ENCODE measurements at places on chromosomes 6 and 20. TPM values are rescaled to one million over a fixed set of nuclear protein-coding genes. Genes with fewer than 3 reads are reported as not detected.
A peak's percentile ranks its signal among the peaks of the same experiment; 100 is the strongest.

DNA sequence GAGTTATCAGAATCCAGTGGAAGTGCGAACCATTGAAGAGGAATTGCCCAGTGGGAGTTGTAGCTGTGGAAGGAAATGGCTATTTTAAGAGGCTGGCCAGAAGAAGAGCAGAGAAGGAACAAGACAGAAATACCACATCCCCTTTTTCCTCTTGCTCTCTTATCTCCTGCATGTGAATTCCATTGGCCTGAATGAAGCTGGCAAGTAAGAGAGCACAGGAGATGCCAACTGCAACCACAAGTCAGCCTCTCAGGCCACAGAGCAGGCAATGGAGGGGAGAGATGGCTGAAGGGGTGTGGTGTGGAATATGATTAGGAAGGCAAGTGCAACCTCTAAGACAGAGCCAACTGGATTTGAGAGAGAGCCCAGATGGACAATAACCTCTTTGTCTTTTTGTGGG lies 362.7 kb upstream of the IMPG1 start:
- no peak overlapping the region for H3K4me3 ChIP-seq
- no peaks in the 10 kb centered on the region for H3K4me1 ChIP-seq
- no peaks in the 10 kb centered on the region for H3K27me3 ChIP-seq
- no peak overlapping the region for H3K27ac ChIP-seq
- H3K36me3 ChIP-seq: no peaks in the 10 kb centered on the region

Gene PRICKLE4
- not detected for total RNA-seq

Gene ZBTB46
- 1.1 TPM for total RNA-seq

- H3K27me3 ChIP-seq: no peaks in the 10 kb centered on the region
- H3K4me3 ChIP-seq: no peak overlapping the region
- no peak overlapping the region for H3K27ac ChIP-seq
- H3K36me3 ChIP-seq: peaks cover 6% of the 10 kb centered on the region
- no peaks in the 10 kb centered on the region for H3K4me1 ChIP-seq
These were observed 362.4 kb downstream of the UTRN start for GRCh38 chr6:144647406-144647964.

- no peaks in the 10 kb centered on the region for H3K36me3 ChIP-seq
- no peak overlapping the region for H3K27ac ChIP-seq
- H3K4me3 ChIP-seq: no peak overlapping the region
- no peaks in the 10 kb centered on the region for H3K27me3 ChIP-seq
These were observed 98.1 kb upstream of the COL21A1 start for GRCh38 chr6:56345376-56345995.

DNA sequence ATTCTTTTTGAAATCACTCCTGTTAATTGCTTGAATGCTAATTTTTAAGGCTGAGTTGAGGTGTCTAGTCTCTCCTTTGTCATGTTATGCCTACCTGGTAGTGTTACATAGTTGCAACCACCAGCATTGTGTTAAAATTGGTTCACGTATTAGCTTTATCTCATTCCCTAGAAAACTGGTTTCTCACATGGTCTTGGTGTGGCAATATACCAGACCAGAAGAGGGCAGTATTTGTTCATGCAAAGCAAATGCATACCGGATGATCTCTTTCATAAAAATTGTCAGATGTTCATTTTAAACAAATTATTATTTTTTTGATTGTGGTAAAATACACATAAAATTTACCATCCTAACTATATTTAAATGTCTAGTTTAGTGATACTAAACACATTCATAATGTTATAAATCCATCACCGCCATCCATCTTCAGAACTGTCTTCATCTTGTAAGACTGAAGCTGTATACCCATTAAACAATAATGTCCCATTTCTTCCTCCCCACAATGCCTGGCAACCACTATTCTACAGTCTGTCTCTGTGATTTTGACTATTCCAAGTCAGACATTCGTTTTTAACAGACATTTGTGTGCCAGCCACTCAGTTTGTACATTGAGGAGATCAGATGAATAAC lies 92.8 kb downstream of the ATRN start:
- H3K4me3 ChIP-seq: no peak overlapping the region
- peak; percentile 55 for DNase-seq
- peaks cover 8% of the 10 kb centered on the region for H3K36me3 ChIP-seq
- no peaks in the 10 kb centered on the region for H3K27me3 ChIP-seq
- H3K4me1 ChIP-seq: no peaks in the 10 kb centered on the region

Gene BPIFB6
- not detected for total RNA-seq

DNA sequence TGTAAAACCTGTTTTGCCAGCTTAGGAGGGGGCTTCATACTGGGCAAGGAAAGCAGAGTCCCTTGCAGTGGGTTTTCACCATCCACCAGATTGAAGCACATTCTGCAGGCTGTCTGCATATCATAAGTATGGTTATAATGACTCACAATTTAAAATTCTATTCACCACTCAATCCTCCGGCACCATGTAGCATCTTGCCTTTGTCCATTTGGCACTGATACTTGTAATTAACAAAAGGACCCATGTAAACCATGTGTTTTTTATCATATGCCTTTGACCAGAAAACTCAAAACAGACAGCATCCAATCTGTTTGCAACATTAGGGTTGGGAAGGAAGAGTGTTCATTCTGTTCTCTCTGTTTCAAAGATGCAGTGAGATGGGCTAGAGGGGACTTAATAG lies 3.0 kb downstream of the CD83 start:
- H3K4me1 ChIP-seq: peaks cover 26% of the 10 kb centered on the region
- no peaks in the 10 kb centered on the region for H3K36me3 ChIP-seq
- no peak for DNase-seq
- peak overlapping the region; percentile 53 for H3K27ac ChIP-seq
- no peaks in the 10 kb centered on the region for H3K27me3 ChIP-seq
- H3K4me3 ChIP-seq: no peak overlapping the region

- no peak for DNase-seq
- H3K27ac ChIP-seq: no peak overlapping the region
- no peaks in the 10 kb centered on the region for H3K36me3 ChIP-seq
- H3K4me3 ChIP-seq: no peak overlapping the region
- no peaks in the 10 kb centered on the region for H3K27me3 ChIP-seq
These were observed 126.4 kb upstream of the MAFB start for GRCh38 chr20:40815156-40816038.

DNA sequence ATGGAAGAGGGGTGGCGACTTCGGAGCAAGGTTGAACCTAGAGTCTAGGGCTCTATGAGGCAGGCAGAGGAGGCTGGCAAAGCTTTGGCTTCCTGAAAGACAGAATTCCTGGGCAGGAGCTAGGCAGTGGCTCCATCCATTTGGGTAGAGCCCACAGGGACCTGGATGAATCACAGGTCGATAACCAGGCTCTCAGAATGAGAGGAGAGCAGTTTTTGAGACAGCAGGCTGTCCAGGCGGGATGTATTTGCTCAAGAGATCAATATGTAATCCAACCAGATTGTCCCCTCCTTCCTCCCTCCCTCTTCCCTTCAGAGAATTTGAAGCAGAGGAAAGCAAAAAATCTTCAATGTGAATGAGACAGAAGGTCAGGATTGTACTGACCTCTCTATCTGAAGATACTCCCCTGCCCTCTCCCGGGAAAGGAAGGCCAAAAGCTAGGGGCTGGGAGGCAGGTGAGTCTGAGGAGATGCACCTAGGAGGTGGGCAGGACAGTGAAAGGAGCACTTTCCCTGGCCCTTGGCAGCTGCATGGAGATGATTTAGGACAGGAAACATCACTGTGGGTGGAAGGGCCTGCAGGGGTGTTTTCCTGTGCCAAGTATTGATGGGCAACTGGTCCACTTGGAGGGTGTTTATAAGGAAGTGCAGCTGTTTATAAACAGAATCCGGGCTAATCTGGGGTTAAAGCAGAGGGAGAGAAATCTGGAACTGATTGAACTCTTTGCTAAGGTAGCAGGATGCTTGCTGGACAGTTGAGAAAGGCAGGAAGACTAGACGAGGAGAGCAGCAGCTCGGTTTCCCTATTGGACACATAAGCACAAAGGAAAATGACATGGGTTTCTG lies 212.4 kb upstream of the LRFN2 start:
- H3K4me1 ChIP-seq: peaks cover 5% of the 10 kb centered on the region
- H3K36me3 ChIP-seq: no peaks in the 10 kb centered on the region
- H3K4me3 ChIP-seq: no peak overlapping the region
- no peak overlapping the region for H3K27ac ChIP-seq
- no peaks in the 10 kb centered on the region for H3K27me3 ChIP-seq

DNA sequence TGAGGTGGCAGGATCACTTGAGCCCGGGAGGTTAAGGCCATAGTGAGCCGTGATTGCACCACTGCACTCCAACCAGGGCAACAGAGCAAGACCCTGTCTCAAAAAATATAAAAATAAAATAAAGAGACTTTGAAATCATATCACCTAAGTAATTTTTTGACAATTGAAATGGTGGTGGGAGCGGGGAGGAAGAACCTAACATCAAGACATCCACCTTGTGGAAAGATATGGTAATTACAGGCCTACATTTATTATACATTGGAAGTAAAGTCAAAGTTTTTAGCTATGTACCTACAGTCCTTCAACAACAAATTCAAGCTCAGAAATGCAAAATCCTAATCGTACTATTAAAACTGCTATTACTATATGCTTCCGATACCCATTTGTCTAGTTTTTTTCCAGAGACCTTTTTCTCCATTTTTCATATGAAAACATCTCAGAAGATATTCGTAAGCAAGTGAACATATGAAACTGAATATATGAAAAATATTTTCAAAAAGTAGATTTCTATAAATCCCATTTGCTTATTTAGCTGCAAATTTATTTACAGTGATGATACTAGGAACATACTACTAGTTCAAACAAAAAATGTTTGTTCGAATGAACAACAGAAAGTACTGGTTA lies 83.3 kb downstream of the SYCP2 start:
- DNase-seq: peak; percentile 25
- H3K27ac ChIP-seq: no peak overlapping the region
- H3K4me3 ChIP-seq: no peak overlapping the region
- H3K4me1 ChIP-seq: no peaks in the 10 kb centered on the region
- no peaks in the 10 kb centered on the region for H3K27me3 ChIP-seq
- H3K36me3 ChIP-seq: no peaks in the 10 kb centered on the region

Gene CLVS2
- total RNA-seq: not detected

DNA sequence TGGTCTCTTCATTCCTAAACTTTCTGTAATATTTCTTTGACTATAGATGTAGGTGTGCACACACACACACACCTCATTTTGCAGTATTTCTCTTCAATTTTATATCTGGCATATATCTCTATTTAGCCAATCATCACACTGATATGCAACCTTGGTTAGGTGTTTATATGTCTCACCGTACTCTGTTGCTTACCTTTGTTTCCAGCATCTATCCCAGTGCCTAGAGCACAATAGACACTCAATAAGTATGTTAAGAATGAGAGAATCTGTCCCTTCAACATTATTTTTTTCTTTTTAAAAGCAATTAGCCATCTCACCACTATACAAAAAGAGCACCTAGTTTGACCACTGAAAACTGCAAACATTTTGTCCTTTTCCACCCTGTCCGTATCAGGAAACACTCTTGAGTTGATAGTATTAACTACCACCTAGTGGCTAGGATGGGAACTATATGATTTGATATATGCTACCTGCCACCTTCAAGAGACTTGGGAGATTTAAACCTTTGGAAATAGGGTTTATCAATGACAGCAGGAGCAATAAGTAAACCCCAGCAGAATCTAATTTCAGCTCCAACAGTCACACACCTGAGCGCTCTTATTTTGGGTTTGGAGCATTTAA lies 48.7 kb upstream of the RSPO3 start:
- no peak for DNase-seq
- H3K36me3 ChIP-seq: no peaks in the 10 kb centered on the region
- no peak overlapping the region for H3K27ac ChIP-seq
- no peaks in the 10 kb centered on the region for H3K4me1 ChIP-seq
- H3K4me3 ChIP-seq: no peak overlapping the region

- H3K4me1 ChIP-seq: no peaks in the 10 kb centered on the region
- no peaks in the 10 kb centered on the region for H3K36me3 ChIP-seq
- no peak overlapping the region for H3K27ac ChIP-seq
- DNase-seq: no peak
- no peaks in the 10 kb centered on the region for H3K27me3 ChIP-seq
These were observed 669.5 kb downstream of the MAFB start for GRCh38 chr20:40019510-40019909.

GRCh38 chr20:44051661-44052000 lies 135.4 kb downstream of the JPH2 start:
- H3K4me1 ChIP-seq: no peaks in the 10 kb centered on the region
- no peaks in the 10 kb centered on the region for H3K27me3 ChIP-seq
- no peaks in the 10 kb centered on the region for H3K36me3 ChIP-seq
- no peak overlapping the region for H3K4me3 ChIP-seq
- no peak overlapping the region for H3K27ac ChIP-seq
- DNase-seq: no peak

Gene ELOVL2
- not detected for total RNA-seq

Gene CLDN20
- total RNA-seq: not detected

- no peak overlapping the region for H3K27ac ChIP-seq
- no peak overlapping the region for H3K4me3 ChIP-seq
- DNase-seq: no peak
- H3K27me3 ChIP-seq: no peaks in the 10 kb centered on the region
- no peaks in the 10 kb centered on the region for H3K36me3 ChIP-seq
These were observed 511.3 kb downstream of the QKI start for GRCh38 chr6:163925839-163926238.

DNA sequence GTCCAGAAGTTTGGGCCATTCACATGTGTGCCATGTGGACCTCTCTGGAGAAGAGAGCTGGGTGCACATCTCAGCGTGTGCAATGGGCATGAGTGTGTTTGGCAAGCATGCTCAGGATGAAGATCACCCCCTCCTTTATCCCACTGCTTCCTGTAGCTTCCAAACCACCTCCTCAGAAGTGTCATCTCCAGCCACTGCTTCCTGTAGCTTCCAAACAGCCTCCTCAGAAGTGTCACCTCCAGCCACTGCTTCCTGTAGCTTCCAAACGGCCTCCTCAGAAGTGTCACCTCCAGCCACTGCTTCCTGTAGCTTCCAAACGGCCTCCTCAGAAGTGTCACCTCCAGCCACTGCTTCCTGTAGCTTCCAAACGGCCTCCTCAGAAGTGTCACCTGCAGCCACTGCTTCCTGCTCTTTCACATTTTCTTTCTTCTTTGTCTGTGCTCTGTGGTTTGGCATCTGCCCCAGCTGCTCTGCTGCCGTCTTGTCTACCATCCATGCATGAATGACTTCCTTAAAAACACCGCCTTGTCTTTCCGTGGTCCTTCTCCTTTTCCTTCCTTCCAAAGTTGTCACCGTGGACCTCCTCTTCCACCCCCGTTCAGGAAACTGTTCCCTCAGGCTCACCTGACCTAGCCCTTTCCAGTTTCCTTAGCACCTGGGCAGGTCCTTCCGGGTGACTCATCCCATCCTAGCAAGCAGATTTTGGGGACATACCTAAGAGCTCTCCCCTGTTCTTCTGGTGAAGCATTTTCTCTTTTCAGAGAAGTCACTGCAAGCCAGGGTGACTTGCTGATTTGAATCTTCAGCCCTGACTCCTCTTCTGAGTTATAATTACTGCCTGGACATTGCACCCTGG lies 43.5 kb upstream of the TIAM2 start:
- DNase-seq: peak; percentile 61
- peak overlapping the region; percentile 47 for H3K27ac ChIP-seq
- peaks cover 53% of the 10 kb centered on the region for H3K4me1 ChIP-seq
- no peak overlapping the region for H3K4me3 ChIP-seq

Gene TRIM31
- not detected for total RNA-seq

Gene DLK2
- not detected for total RNA-seq

DNA sequence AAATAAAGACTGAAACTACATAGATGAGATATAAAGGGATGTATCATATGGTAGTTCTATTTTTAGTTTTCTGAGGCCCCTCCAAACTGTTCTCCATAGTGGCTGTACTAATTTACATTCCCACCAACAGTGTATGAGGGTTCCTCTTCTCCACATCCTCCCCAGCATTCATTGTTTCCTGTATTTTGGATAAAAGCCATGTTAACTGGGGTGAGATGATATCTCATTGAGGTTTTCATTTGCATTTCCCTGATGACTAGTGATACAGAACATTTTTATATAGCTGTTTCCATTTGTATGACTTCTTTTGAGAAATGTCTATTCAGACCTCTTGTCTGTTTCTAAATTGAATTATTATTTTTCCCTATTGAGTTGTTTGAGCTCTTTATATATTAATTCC lies 229.3 kb downstream of the RFPL4B start:
- no peak overlapping the region for H3K27ac ChIP-seq
- no peaks in the 10 kb centered on the region for H3K27me3 ChIP-seq
- H3K4me3 ChIP-seq: no peak overlapping the region
- DNase-seq: no peak

Gene SKIC2
- total RNA-seq: 119 TPM

Measured in natural killer cell (primary cell).